Aorta (tissue), 5 donors: ENCODE measurements at places on chromosomes 1 and 21. TPM values are rescaled to one million over a fixed set of nuclear protein-coding genes. Genes with fewer than 3 reads are reported as not detected.

HFM1 gene
- not detected for polyA plus RNA-seq

BSDC1 gene
- 26.4 TPM for polyA plus RNA-seq

LYPD8 gene
- 4.8 TPM for polyA plus RNA-seq

LDLRAD1 gene
- polyA plus RNA-seq, result not detected

NUP210L gene
- 0.15 TPM for polyA plus RNA-seq

CDC42BPA gene
- polyA plus RNA-seq, result 8.1 TPM

RASAL2 gene
- polyA plus RNA-seq, result 1.9 TPM

DNALI1 gene
- 21.2 TPM for polyA plus RNA-seq

ARHGEF16 gene
- polyA plus RNA-seq, result 8.8 TPM

PLA2G2A gene
- polyA plus RNA-seq, result 26.9 TPM

HENMT1 gene
- 6.0 TPM for polyA plus RNA-seq

SLC22A15 gene
- 2.9 TPM for polyA plus RNA-seq

SCP2 gene
- 137 TPM for polyA plus RNA-seq

LRRC7 gene
- polyA plus RNA-seq, result not detected

PRCC gene
- polyA plus RNA-seq, result 43.5 TPM

FCN3 gene
- polyA plus RNA-seq, result 0.50 TPM

C4BPA gene
- not detected for polyA plus RNA-seq

FLG2 gene
- polyA plus RNA-seq, result not detected

ST6GALNAC5 gene
- polyA plus RNA-seq, result 2.6 TPM

PAX7 gene
- not detected for polyA plus RNA-seq

ELAPOR1 gene
- polyA plus RNA-seq, result 6.0 TPM

ECE1 gene
- 112 TPM for polyA plus RNA-seq

CNR2 gene
- 0.13 TPM for polyA plus RNA-seq

WNT3A gene
- polyA plus RNA-seq, result not detected

TP73 gene
- polyA plus RNA-seq, result 0.38 TPM

A3GALT2 gene
- polyA plus RNA-seq, result not detected

TCP10L gene
- polyA plus RNA-seq, result 2.3 TPM

SERTAD4 gene
- 3.7 TPM for polyA plus RNA-seq

MYOM3 gene
- 0.59 TPM for polyA plus RNA-seq
